Colonic mucosa (tissue), 4 donors: ENCODE measurements at places on chromosomes 3 and 15. TPM values are rescaled to one million over a fixed set of nuclear protein-coding genes. Genes with fewer than 3 reads are reported as not detected.

DNA sequence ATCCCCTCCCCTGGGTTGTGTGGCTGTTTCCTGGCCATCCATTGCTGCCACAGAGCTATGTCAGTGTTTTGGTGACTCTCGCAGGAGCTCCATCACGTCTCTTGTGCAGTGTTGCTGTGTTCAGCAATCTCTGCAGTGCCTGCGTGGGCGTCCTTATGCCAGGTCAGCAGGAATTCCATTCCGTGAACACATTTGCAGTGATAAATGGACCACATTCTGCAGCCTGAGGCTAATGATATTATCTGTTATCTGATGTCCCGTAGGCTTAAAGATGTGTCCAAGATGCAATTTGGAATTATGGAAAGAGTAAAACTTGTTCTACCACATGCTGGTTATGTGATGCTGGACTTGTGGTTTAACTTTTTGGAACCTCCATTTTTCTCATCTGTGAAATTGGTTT, 25.5 kb upstream of the COL6A6 start:
- H3K4me1 ChIP-seq, result no peaks in the 10 kb centered on the region
- DNase-seq, result no peak
- H3K4me3 ChIP-seq, result no peak overlapping the region

- H3K27me3 ChIP-seq, result no peaks in the 10 kb centered on the region
- H3K27ac ChIP-seq, result no peak overlapping the region
- no peak overlapping the region for H3K4me3 ChIP-seq
- DNase-seq, result no peak
- H3K4me1 ChIP-seq, result no peaks in the 10 kb centered on the region
Measured at GRCh38 chr15:33834892-33835743, 133.2 kb upstream of the CHRM5 start.

GRCh38 chr3:116350119-116350733, 95.1 kb downstream of the LSAMP start:
- DNase-seq, result no peak
- no peaks in the 10 kb centered on the region for H3K27me3 ChIP-seq
- H3K4me1 ChIP-seq, result no peaks in the 10 kb centered on the region
- no peak overlapping the region for H3K27ac ChIP-seq
- no peaks in the 10 kb centered on the region for H3K36me3 ChIP-seq

DNA sequence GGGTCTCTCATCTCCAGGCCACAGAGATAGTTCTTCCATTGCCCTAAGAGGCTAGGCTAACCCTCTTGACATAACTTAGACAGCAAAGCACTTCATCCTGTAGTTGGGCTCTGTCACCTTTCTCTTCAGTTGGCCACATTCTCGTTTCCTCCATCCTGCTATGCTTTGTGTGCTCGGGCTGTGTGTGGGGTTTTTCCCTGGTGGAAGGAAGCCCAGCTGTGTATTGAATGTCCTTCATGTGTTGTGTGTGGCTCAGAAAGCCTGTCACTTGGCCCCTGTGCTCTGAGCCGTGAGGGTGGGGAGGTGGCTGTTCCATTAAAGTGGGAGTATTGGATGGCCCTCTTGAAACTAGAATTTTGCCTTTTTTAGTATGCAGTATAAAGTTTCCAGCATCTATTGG, 8.8 kb upstream of the EXOG start:
- H3K27ac ChIP-seq, result no peak overlapping the region
- no peak for DNase-seq
- H3K36me3 ChIP-seq, result no peaks in the 10 kb centered on the region
- H3K4me3 ChIP-seq, result no peak overlapping the region
- H3K4me1 ChIP-seq, result no peaks in the 10 kb centered on the region
- H3K27me3 ChIP-seq, result no peaks in the 10 kb centered on the region

DNA sequence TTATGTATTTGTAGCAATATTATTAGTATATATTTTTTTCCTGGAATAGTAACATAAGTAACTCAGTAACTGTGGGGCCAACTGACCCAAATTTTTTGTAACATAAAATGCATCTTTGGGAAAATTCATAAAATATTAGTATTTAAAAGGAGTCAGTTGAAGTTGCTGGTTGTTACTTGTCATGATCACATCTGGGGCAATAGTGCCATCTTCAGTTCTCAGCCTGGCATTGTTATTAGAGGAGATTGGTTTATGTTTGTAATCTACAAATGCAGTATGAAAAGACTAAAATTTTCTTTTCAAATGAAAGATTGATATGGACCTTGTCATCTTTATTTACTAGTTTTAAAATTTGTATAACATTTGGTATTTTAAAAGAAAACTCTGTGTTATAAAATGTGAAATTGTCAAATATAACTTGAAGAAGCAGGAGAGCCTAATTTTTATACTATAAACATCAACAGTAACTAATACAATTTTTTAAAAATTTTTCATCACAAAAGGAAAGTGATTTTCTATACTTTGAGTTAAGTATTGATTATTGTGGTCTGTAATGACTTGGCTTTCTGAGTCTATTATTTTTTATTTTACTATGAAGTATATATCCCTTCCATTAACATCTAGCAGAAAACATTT, 38.8 kb upstream of the MLF1 start:
- no peak for DNase-seq
- H3K4me1 ChIP-seq, result no peaks in the 10 kb centered on the region
- H3K27me3 ChIP-seq, result no peaks in the 10 kb centered on the region
- H3K27ac ChIP-seq, result no peak overlapping the region

DNA sequence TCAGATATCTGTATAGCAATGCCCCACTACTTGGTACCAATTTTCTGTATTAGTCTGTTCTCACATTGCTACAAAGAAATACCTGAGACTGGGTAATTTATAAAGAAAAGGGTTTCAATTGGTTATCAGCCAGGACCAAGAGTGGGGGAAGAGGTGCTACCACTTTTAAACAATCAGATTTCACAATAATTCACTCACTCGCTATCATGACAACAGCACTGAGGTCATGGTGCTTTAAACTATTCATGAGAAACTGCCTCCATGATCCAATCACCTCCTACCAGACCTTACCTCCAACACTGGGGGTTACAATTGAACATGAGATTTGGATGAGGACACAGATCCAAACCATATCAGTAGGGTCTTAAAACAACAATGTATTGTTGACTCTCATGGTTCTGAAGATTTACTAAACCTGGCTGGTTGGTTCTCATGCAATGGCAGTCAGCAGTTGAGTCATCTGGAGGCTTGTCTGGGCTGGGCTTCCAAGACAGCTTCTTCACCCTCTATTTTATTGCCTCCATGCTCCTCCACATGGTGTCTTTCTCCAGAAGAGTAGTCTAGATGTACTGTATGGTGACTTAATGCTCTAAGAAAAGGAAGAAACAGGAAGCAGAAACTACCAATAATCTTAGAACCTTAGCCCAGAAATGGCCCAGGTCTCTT, 21.2 kb upstream of the TM4SF4 start:
- no peak for DNase-seq
- H3K27ac ChIP-seq, result no peak overlapping the region
- H3K36me3 ChIP-seq, result no peaks in the 10 kb centered on the region
- no peak overlapping the region for H3K4me3 ChIP-seq
- no peaks in the 10 kb centered on the region for H3K27me3 ChIP-seq

- H3K36me3 ChIP-seq, result no peaks in the 10 kb centered on the region
- no peak for DNase-seq
- no peaks in the 10 kb centered on the region for H3K4me1 ChIP-seq
- H3K4me3 ChIP-seq, result no peak overlapping the region
- no peak overlapping the region for H3K27ac ChIP-seq
Measured at GRCh38 chr15:68352401-68353062, 75.0 kb downstream of the FEM1B start.

- no peaks in the 10 kb centered on the region for H3K4me1 ChIP-seq
- DNase-seq, result peak; percentile 78
- no peak overlapping the region for H3K4me3 ChIP-seq
- H3K27ac ChIP-seq, result no peak overlapping the region
- H3K27me3 ChIP-seq, result no peaks in the 10 kb centered on the region
- H3K36me3 ChIP-seq, result peaks cover 18% of the 10 kb centered on the region
Measured at GRCh38 chr3:46998121-46998851, 18.8 kb downstream of the NBEAL2 start.

DNA sequence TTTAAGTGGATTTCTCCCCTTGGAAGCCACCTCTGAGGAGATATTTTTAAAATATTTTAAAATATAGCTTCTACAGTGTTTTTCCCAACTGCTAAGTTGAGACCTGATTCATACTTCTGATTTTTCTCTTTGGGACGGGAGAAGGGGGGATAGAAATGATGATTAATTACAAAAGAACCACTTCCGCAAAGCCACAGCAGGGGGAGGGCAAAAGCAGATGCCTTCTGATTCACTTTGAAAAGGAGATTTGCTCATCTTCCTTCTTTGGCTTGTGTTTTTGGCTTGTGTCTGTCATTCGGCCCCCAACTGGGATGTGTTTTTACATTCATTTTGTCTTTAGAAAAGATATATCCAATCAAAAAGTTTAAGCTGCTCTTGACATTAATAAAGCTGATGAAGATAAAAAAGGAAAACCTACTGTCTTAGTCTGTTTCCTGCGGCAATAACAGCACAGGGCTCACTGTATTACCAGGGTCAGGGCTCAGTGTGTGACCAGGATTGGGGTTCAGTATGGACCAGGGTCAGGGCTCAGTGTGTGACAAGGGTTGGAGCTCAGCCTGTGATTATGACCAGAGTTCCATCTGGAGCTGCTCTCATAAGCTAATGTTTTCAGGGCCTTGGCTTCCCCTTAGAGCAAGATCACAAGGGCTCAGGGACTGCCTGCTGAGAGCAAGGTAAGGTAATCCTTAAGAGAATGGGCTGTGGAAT, 223.2 kb downstream of the MTHFS start:
- no peak overlapping the region for H3K27ac ChIP-seq
- no peaks in the 10 kb centered on the region for H3K4me1 ChIP-seq
- no peak for DNase-seq

DNA sequence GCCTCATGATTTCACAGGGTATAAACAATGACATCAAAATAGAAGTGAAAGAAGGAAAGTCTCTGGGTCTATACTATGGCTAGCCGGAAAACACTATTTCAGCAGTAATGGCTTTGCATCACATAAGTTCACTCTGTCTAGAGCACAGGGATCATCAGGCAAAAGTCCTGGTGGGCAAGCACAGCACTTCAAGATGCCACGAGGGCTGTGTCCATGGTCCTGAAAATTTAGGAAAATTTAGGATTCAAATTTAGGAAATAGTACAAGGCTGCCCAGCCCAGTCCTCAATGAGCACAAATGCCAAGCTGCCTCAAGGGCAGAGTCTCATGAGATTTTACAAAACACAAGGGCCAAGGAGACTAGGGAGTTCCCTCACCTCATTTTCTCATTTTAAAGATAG, 54.1 kb downstream of the RORA start:
- no peaks in the 10 kb centered on the region for H3K36me3 ChIP-seq
- no peak overlapping the region for H3K27ac ChIP-seq
- DNase-seq, result no peak
- no peak overlapping the region for H3K4me3 ChIP-seq

- DNase-seq, result no peak
- H3K4me1 ChIP-seq, result no peaks in the 10 kb centered on the region
- H3K27ac ChIP-seq, result no peak overlapping the region
- H3K36me3 ChIP-seq, result no peaks in the 10 kb centered on the region
- H3K27me3 ChIP-seq, result no peaks in the 10 kb centered on the region
- H3K4me3 ChIP-seq, result no peak overlapping the region
Measured at GRCh38 chr15:27133249-27133648, 162.3 kb downstream of the GABRG3 start.

GRCh38 chr3:55159711-55160110, 231.9 kb upstream of the LRTM1 start:
- no peaks in the 10 kb centered on the region for H3K4me1 ChIP-seq
- no peak overlapping the region for H3K4me3 ChIP-seq
- no peaks in the 10 kb centered on the region for H3K36me3 ChIP-seq

DNA sequence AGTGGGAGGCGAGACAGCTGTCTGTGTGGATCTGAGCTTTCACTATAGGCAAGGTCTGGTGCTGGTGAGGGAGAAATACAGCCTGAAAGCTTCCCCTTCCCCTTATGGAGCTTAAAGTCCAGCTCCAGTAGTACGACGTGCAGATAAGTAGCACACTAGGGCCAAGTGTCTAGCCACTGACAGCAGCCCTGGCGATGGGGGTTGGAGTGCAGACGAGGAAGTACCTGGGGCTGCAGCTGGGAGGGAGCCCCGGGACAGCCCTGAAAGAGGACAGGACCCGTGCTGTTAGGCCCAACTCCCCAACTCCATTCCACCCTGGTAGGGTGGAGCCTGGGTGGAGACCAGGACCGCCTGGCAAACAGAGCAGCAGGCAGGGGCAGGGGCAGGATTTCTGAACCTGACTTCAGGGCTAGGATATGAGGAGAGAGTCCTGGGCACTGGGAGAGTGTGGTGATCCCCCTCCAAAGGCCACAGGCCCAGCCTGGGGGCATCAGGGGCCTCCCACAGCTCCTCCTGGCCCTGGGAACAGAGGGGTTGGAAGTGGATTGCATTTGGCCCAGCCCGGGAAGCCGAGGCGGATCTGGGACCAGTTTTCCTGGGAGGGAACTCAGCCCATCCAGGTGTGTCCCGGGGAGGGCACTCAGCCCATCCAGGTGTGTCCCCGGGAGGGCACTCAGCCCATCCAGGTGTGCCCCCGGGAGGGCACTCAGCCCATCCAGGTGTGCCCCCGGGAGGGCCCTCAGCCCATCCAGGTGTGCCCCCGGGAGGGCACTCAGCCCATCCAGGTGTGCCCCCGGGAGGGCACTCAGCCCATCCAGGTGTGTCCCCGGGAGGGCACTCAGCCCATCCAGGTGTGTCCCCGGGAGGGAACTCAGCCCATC, 42.8 kb downstream of the BDH1 start:
- H3K36me3 ChIP-seq, result no peaks in the 10 kb centered on the region
- H3K4me3 ChIP-seq, result no peak overlapping the region
- H3K27me3 ChIP-seq, result no peaks in the 10 kb centered on the region
- peak; percentile 46 for DNase-seq

GRCh38 chr15:84914351-84914750, 29.9 kb downstream of the SLC28A1 start:
- no peaks in the 10 kb centered on the region for H3K27me3 ChIP-seq
- H3K27ac ChIP-seq, result no peak overlapping the region
- H3K4me1 ChIP-seq, result peaks cover 10% of the 10 kb centered on the region
- DNase-seq, result no peak
- no peak overlapping the region for H3K4me3 ChIP-seq
- no peaks in the 10 kb centered on the region for H3K36me3 ChIP-seq

- DNase-seq, result no peak
- H3K4me1 ChIP-seq, result no peaks in the 10 kb centered on the region
- H3K27ac ChIP-seq, result no peak overlapping the region
- no peak overlapping the region for H3K4me3 ChIP-seq
- H3K36me3 ChIP-seq, result no peaks in the 10 kb centered on the region
- H3K27me3 ChIP-seq, result no peaks in the 10 kb centered on the region
Measured at GRCh38 chr3:170321321-170322034, 36.0 kb upstream of the SKIL start.

- DNase-seq, result no peak
- H3K4me1 ChIP-seq, result no peaks in the 10 kb centered on the region
- H3K27ac ChIP-seq, result no peak overlapping the region
- H3K4me3 ChIP-seq, result no peak overlapping the region
- no peaks in the 10 kb centered on the region for H3K27me3 ChIP-seq
- no peaks in the 10 kb centered on the region for H3K36me3 ChIP-seq
Measured at GRCh38 chr3:106946866-106947265, 430.4 kb upstream of the CCDC54 start.

- H3K27me3 ChIP-seq, result no peaks in the 10 kb centered on the region
- DNase-seq, result no peak
- no peaks in the 10 kb centered on the region for H3K36me3 ChIP-seq
Measured at GRCh38 chr15:40272485-40273056, 10.3 kb downstream of the ANKRD63 start.

GRCh38 chr15:62457100-62457499, 292.0 kb upstream of the C2CD4B start:
- H3K36me3 ChIP-seq, result no peaks in the 10 kb centered on the region
- no peaks in the 10 kb centered on the region for H3K4me1 ChIP-seq
- H3K4me3 ChIP-seq, result no peak overlapping the region
- no peak overlapping the region for H3K27ac ChIP-seq

Gene EPHB1
- total RNA-seq, result 0.40 TPM

Gene MME
- total RNA-seq, result 1.4 TPM

Gene PRR20G
- total RNA-seq, result not detected

Gene ZFYVE19
- total RNA-seq, result 22.9 TPM

Gene AP2M1
- total RNA-seq, result 206 TPM

Gene ARHGEF26
- total RNA-seq, result 5.2 TPM

Gene EPB42
- total RNA-seq, result not detected

Gene RTP4
- total RNA-seq, result 4.3 TPM
